HT-29 (cell line): ENCODE measurements at places on chromosomes 3 and 15. TPM values are rescaled to one million over a fixed set of nuclear protein-coding genes. Genes with fewer than 3 reads are reported as not detected.

CGNL1 gene
- 0.29 and 0.36 TPM in 2 replicates for total RNA-seq

ZNF620 gene
- total RNA-seq: 2.1 and 2.8 TPM in 2 replicates

HGD gene
- 17.6 and 20.7 TPM in 2 replicates for total RNA-seq

PLCH1 gene
- 1.9 TPM in 2 replicates for total RNA-seq

ARRDC4 gene
- total RNA-seq: 3.8 and 5.1 TPM in 2 replicates

ROPN1B gene
- 0.69 and 1.5 TPM in 2 replicates for total RNA-seq

DNA sequence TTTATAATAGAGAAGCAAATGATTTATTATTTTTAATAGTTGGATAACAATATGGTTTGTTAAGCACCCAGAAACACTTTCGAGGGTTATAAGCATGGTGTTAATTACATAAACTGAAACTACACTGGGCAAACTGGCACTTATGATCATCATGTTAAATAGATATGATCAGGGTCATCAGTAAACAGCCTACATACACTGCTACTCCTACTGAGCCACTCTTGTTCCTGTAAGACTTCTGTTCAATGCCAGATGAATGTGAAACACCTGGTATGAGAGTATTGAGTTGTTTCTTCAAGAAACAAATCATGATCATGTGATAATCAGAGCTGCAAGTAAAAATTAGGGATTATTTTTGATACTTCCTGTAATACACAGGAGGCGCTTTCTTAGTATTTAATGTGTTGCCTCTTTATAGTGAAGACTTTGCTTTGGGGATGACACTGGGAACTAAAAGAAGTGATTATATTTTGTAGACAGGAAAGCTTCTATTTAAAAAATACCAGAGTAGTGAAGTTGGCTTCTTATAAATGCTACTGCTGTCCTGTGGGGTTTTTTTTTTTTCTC, 32.3 kb upstream of the UTS2B start:
- DNase-seq: no peak

GRCh38 chr3:81186412-81186811, 575.0 kb downstream of the GBE1 start:
- no peak for DNase-seq

- DNase-seq: no peak
Observed at GRCh38 chr3:40593351-40593750, 68.6 kb downstream of the ZNF621 start.

DNA sequence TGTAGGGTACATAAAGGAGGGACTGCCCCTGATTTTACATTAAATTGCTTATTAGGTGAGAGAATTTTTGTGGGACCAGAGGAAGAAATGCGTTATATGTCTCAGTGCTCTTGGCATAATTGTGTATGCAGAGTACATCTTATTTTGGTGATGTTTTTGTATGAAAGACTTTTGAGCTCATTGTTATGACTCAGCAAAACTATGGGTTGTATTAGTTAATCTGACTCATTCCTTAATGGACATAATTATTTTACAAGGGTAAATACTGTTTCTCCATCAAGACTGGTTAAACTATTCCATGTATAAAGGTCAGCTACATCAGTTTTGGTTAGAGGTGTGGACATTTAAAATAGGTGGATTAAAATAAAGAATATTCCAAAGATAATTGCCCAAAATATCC, 156.8 kb downstream of the ALCAM start:
- DNase-seq: peak; percentile 16

DNA sequence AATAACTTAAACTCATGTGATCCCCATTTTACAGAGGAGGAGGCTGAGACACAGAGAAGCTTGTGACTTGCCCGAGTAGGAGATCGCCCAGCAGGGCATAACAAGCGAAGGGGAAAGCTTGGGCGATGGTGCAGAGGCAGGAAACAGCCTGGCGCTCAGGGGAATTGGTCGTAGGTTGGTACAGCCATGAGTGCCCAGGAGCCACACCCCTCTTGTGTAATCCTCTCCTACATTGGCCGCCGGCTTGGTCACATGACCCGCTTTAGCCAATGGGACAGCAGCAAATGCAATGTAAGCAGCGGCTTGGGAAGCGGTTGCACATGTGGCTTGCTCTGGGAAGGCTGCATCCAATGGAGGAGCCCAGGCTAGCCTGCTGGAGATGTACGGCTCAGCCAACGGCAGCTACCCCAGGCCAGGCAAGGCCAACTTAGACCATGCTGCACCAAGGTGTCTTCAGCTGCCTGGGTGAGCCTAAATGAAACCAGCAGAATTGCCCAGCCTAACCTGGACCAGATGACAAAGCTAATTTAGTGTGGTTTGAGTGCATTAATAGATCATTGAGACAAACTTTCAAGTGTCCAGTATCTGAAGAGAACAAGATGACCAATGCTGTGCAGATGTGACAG, 50.3 kb upstream of the SLC6A6 start:
- DNase-seq: no peak

DNA sequence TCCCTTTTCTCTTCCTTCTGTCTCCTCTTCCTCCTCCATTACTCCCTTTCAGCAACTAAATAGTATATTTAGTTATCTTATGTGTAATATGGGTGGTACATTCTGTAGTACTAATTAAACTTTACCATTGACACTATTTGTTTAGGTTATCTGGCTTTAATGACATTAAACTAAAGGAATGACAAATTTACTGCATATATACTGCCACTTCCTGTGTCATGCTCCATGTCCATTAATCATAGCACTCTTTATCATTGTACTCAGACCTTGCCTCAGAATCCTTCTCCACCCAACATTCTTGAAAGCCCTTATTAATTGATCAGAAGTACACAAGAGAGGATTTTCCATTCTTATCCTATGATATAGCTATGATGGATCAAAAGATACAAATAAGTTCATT, 244.2 kb downstream of the NAALADL2 start:
- peak; percentile 75 for DNase-seq

- DNase-seq: no peak
Observed at GRCh38 chr3:492586-493316, 296.2 kb downstream of the CHL1 start.

- peak; percentile 37 for DNase-seq
Observed at GRCh38 chr3:111735243-111735758, 123.8 kb upstream of the PHLDB2 start.

- DNase-seq: no peak
Observed at GRCh38 chr3:174329321-174329720, 529.8 kb upstream of the NAALADL2 start.

GRCh38 chr15:62021991-62022600, 38.2 kb downstream of the VPS13C start:
- peak; percentile 33 for DNase-seq

GRCh38 chr3:47650294-47650693, 71.6 kb upstream of the CSPG5 start:
- no peak for DNase-seq

- peak; percentile 54 for DNase-seq
Observed at GRCh38 chr3:195012100-195012499, 258.9 kb downstream of the XXYLT1 start.

DNA sequence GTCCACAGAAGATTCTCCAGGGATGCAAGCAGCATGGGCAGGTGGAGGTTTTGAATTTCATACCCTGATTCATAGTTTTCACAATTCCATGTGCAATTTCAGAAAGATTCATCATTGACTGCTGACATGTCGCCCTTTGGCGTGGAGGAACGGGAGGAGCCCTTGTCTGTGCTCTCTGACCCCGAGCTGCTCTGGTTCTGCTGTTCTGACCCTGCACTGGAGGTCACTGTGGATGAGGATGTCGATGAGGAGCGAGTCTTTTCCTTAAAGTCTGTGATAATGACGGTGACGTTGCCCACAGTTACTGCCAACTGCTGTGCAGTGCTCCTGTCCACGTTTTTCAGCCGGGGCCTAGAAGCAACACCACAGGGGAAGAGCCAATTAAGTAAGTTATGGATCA, 470.0 kb downstream of the SHQ1 start:
- DNase-seq: no peak

- DNase-seq: no peak
Observed at GRCh38 chr3:108127301-108127988, 36.6 kb upstream of the CD47 start.

GRCh38 chr3:78993375-78993774, 774.4 kb downstream of the ROBO1 start:
- DNase-seq: no peak

DNA sequence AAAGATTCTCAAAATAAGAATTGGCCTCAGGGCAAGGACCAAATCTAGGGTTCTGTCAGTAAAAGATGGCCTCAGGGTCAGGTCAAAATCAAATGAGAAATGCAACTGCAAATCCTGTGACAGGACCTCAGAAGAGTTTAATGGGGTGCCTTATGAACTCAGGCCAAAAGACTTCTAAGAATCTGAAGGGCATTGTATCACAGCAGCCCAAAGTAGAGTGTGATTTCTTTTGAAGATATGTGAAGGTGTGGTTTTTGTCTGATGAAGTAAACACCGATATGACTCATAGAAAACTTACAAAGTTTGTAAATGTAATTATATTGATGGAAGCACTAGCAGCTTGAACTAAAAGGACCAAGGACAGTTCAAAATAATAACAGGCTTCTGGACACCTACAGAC, 966.1 kb downstream of the AGBL1 start:
- DNase-seq: no peak

DNA sequence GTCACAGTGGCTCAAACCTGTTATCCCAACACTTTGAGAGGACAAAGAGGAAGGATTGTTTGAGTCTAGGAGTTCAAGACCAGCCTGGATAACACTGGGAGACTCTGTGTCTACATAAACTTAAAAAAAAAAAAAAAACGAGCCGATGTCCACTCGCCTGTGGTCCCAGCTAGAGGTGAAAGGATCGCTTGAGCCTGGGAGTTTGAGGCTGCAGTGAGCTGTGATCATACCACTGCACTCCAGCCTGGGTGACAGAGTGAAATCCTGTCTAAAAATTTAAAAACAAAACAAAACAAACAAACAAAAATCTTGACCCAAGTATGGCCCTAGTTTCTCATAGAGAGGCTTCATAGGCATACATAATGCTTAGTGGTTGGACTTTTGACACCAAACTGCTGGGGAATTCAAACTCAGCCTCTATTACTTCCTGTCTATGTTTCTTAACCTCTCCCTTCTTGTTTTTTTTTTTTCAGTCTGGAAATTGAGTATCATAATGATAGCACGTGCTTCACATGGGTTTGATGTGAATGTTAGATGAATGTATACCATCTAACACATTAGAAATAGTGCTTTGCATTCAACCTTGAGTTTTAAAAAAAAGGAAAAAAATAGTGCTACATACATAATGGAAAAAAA, 46.4 kb upstream of the CAPN7 start:
- no peak for DNase-seq

DNA sequence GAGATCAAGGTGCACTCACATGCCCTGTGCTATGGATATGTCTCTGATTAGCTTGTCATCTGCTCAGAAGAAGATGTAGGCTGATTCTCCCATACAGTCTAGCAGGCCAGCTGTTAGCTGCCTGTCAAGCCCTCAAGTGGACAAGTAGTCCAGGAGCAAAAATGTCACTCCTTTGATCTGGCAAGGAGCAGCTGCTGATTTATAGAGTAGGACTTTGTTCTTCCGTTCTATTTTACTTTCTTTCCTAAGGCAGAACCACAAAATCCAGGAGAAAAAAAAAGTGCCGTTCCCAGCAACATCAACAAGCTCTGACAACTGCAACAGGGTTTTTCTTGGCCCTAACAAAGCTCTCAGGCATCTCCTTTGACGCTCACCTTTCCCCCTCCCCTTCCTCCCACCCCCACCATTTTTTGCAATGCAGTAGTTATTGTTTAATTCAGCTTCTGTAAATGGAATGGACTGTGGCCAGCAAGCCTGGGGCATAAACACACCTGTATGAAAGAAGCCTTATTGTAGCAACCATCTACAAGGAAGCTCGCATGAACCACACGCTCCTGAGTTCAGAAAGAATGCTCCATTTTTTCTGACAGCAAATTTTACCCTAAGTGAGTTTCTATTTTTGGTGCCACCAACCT, 196.3 kb downstream of the MEIS2 start:
- peak; percentile 92 for DNase-seq

DNA sequence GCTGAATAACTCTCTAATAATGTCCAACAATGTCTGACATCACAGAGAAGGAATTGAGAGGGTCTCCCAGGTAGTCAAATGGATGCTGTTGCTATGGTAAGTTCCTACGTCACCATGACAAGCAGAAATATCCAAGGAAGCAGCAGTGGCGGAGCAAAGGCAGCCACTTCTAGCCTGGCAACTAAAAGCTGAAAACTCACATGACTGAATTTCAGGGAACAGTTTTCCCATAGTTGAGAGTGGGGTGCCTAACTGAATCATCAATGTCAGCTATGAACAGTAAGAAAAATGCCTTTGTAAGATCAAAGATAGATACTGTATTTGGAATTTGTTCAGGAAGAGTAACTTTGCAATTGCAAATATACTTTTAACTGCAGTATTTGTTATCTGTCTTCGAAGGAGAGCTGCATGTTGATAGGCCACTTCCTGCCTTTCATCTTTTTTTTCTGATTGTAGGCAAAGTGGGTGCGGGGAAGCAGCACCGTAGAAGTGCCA, 161.7 kb downstream of the BBX start:
- DNase-seq: no peak

DNA sequence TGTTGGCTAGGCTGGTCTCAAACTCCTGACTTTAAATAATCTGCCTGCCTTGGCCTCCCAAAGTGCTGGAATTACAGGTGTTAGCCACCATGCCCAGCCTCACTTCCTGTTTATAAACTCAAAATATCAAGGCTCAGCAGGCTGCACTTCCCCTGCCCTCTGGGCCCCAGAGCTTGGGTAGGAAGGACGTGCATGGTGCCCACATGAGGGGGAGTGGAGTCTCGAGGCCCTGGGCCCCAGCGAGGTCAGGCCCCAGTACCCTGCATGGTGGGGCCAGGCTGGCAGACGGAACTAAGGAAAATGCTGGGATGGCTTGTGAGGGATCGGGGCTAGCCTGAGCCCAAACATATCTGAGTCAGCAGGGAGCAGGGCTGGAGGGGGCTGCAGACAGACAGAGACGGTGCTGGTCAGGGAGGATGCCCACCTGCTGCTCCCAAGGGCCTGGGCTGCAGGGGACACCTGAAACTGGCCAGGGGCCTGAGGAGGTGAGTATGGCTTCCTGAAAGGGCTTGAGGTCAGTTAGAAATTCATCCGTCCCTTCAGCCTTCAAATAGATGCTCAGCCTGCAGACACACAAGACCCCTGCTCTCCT, 5.1 kb downstream of the SPTBN5 start:
- DNase-seq: no peak

GRCh38 chr3:129114455-129114854, 7.1 kb downstream of the RAB43 start:
- DNase-seq: no peak

GRCh38 chr3:184078851-184079250, 18.0 kb upstream of the HTR3E start:
- DNase-seq: no peak

- no peak for DNase-seq
Observed at GRCh38 chr3:104428337-104428925, 938.3 kb upstream of the ALCAM start.

- no peak for DNase-seq
Observed at GRCh38 chr3:23493889-23494288, 290.8 kb downstream of the UBE2E2 start.
